Activated naive CD8-positive, alpha-beta T cell treated with anti-CD3 and anti-CD28 coated beads for 36 hours (primary cell): ENCODE measurements at places on chromosomes 2 and 18. TPM values are rescaled to one million over a fixed set of nuclear protein-coding genes. Genes with fewer than 3 reads are reported as not detected.

DNA sequence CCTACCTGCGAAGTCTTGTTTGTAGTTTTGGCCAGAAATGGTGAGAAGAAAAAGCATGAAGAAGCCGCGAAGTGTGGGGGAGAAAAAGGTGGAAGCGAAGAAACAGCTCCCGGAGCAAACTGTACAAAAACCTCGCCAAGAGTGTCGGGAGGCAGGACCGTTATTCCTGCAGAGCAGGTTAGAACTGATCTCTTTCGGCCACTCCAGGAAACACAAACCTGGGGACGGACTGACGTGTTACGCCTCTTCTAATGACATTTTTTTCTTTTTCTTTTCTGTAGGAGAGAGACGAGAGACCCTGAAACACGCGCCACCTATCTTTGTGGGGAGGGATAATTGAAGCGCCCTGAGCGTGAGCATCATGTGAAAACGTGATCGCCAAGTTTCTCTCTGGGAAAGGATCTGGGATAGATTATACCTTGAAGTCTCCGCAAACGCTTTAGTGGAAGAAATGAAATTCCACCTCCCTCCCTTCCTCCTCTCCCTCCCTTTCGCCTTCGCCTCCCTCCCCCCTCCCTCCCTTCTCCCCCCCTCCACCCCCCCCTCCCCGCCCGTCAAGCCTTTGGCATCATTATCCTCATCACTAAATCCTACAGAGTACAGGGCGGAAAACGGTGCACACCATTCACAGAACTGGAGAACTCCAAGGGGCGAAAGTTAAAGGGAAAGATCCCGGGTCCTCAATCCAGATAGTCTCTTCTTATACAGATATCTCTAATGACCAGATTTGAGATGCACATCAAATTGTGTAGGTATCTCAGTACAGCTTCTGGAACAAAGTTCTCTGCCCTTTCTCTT lies at the start of gene ZEB2:
ZEB2 (minus strand) TSS at position 186 of the 798 bp plus-strand sequence. CDS start 2,769 bp downstream, outside the sequence.
- H3K36me3 ChIP-seq: peaks cover 2% of the 10 kb centered on the region
- peaks cover 14% of the 10 kb centered on the region for H3K27me3 ChIP-seq
- peak; percentile 28 for DNase-seq
- H3K4me3 ChIP-seq: no peak within 1 kb of the TSS

CEP192 gene
- 26.2 TPM for total RNA-seq

DNA sequence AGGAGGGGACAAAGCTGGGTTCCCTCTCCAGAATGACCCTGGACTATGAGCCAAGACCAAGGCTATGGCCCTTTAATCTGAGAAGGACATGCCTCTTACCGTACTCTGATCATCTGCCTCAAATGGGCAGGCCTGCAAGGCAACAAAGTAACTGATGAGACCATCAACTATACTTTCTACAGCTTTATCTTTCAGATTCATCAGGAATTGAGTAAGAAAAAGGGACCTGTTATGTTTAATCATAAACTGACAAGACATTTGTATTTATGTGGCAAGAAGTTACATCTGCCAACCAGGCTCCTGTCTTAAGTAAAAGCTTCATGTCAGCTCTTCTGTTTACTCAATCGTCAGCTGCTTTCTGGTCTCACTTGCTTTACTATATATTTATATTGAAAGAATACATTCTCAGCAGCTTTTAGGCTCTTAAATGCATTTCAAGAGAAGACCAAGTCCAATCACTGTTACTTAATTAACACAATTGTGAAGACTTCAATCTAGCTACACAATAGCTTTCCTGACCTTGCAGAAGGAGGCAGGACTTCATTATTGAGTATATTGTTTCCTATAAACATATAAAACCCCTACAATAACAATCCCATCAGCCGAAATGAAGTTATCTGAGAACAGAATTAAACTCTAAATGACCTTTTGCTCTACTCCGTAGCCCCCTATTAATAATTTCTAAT lies 163.8 kb downstream of the ETAA1 start:
- H3K4me1 ChIP-seq: no peaks in the 10 kb centered on the region
- no peaks in the 10 kb centered on the region for H3K36me3 ChIP-seq

GRCh38 chr2:225464346-225465025 lies 65.0 kb downstream of the NYAP2 start:
- H3K4me3 ChIP-seq: peak overlapping the region; percentile 57
- peaks cover 2% of the 10 kb centered on the region for H3K36me3 ChIP-seq
- H3K4me1 ChIP-seq: peaks cover 14% of the 10 kb centered on the region
- H3K27ac ChIP-seq: no peak overlapping the region
- DNase-seq: no peak
- no peaks in the 10 kb centered on the region for H3K27me3 ChIP-seq

- H3K27me3 ChIP-seq: no peaks in the 10 kb centered on the region
- no peak for DNase-seq
- H3K4me3 ChIP-seq: no peak overlapping the region
- H3K4me1 ChIP-seq: no peaks in the 10 kb centered on the region
- no peaks in the 10 kb centered on the region for H3K36me3 ChIP-seq
Measured at GRCh38 chr18:45149712-45150111, 465.6 kb upstream of the SLC14A2 start.

GRCh38 chr2:9637330-9637729 lies 6.5 kb upstream of the YWHAQ start:
- no peak overlapping the region for H3K27ac ChIP-seq
- H3K4me1 ChIP-seq: peaks cover 3% of the 10 kb centered on the region
- H3K4me3 ChIP-seq: no peak overlapping the region
- H3K36me3 ChIP-seq: no peaks in the 10 kb centered on the region
- DNase-seq: no peak
- no peaks in the 10 kb centered on the region for H3K27me3 ChIP-seq

DNA sequence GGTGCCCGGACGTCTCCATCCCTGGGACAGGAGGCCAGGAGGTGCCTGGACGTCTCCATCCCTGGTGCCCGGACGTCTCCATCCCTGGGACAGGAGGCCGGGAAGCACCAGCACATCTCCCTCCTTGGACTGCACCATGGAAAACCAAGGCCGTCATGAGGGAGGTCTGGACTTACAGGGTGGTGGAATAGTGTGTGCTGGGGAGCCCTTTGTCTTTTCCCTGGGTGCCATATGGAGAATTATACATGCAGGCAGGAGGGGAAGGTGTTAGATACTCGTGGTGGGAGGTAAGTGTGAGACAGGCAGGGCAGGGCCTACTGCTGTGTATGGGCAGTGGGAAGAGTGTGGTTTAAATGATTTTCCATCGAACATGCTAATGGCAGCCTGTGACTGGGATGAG lies 52.9 kb downstream of the RTP5 start:
- no peak overlapping the region for H3K27ac ChIP-seq
